ENCODE measurements at places on chromosomes 16 and 17.

DNA sequence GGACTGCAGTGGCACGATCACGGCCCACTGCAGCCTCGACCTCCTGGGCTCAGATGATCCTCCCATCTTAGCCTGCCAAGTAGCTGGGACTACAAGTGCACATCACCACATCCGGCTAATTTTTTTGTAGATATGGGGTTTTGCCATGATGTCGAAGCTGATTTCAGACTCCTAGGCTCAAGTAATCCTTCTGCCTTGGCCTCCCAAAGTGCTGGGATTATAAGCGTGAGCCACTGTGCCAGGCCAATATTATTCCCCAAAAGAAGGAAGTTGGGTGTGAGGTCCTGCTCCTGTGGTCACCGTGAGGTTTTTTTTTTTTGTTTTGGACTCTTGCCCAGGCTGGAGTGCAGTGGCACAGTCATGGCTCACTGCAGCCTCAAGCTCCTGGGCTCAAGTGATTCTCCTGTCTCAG, 1.5 kb downstream of the AMZ2 start:
- DNase-seq = no peak

DNA sequence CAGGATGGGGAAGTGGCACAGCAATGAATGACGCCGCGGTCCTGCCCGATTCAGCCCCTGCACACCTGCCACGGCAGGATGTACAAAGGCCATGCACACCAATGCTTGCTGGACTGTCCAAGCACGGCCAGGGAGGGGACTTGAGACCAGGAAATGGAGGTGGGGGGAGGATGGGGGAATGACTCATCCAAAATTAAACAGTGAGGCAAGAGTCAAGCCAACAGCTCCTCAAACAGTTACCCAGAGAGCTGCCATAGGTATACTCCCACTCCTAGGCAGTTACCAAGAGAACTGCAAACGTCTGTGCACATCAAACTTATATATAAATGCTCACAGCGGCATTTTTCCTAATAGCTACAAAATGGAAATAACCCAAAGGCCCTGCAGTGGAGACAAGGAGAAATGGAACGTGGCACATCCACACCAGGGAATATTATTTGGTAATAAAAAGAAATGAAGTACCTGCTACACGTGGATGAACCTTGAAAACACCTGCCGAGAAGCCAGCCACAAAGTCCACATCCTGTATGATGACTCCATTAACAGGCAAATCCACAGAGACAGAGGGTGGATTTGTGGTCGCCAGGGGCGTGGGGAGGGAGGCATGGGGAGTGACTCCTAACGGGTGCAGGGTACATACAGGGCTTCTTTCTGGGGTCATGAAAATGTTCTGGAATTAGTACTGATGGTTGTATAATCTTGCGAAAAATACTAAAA, 54.1 kb downstream of the VAC14 start:
- DNase-seq = no peak

GRCh38 chr17:17890773-17891759, 54.3 kb upstream of the SREBF1 start:
- DNase-seq = no peak

DNA sequence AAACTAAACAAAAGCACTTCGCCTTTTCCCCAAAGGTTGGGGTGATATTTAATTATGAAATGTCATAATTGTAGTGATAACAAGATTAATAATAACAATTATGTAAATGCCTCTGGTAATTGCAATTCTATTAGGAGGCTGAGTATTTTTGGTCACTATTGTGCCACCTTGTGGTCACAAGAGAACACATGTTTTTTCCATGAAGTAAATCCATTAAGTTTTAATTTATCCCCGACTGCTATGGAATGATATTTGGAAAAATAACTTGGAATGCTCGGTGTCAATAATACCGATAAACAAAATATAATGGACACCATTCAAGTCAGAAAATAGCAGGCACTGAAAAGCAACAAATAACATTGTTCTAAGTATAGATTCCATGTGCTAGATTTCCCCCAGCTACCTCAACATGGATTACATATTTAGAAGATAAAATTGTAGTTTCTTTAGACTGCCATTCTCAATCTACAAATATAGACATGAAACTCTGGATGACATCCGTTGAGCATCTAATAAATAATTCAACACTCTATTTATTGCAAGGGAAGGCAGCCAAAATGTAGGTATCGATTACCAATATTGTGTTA, 25.0 kb upstream of the KCNJ2 start:
- peak; percentile 9 for DNase-seq

- DNase-seq = no peak
Measured at GRCh38 chr17:15782866-15783265, 50.8 kb downstream of the TBC1D26 start.

GRCh38 chr16:10121897-10122425, 60.3 kb downstream of the GRIN2A start:
- DNase-seq = no peak

DNA sequence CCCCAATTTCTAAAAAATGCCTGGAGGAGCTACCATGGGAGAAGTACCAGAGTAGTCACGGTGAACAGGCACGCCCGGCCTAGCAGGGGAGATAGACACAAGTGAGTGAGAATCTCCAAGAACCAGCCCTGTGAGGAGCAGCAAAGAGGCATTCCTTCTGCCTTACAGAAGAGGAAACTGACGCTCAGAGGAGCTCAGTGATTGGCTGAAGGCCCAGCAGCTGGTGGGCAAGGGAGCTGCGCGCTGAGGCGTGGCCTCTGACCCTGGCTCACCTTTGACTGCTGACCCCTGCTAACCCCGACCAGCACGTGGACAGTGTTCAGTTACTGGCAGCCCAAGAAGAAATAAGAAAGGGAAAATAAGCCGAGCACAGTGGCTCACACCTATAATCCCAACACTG, 1.8 kb downstream of the C16orf96 start:
- DNase-seq = no peak

DNA sequence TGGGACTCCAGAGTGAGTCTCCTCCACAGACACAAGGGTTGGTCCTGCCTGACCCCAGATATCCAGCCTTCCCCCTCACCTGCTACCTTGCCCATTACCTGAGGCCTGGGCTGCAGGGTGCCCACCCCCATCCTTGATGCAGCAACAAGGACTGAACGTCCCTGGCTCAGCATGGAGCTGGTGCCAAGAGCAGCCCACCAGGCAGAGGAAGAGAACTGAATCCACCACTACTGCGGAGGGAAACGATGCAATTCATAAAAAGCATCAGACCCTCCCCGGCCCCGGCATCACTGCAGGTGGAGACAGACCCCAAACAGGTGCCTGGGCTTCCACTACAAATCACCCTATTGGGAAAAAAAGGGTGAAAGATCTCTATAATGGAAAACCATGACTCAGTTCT, 131.0 kb upstream of the TNRC6C start:
- no peak for DNase-seq

- DNase-seq = no peak
Measured at GRCh38 chr17:55124730-55125360, 139.9 kb upstream of the HLF start.

DNA sequence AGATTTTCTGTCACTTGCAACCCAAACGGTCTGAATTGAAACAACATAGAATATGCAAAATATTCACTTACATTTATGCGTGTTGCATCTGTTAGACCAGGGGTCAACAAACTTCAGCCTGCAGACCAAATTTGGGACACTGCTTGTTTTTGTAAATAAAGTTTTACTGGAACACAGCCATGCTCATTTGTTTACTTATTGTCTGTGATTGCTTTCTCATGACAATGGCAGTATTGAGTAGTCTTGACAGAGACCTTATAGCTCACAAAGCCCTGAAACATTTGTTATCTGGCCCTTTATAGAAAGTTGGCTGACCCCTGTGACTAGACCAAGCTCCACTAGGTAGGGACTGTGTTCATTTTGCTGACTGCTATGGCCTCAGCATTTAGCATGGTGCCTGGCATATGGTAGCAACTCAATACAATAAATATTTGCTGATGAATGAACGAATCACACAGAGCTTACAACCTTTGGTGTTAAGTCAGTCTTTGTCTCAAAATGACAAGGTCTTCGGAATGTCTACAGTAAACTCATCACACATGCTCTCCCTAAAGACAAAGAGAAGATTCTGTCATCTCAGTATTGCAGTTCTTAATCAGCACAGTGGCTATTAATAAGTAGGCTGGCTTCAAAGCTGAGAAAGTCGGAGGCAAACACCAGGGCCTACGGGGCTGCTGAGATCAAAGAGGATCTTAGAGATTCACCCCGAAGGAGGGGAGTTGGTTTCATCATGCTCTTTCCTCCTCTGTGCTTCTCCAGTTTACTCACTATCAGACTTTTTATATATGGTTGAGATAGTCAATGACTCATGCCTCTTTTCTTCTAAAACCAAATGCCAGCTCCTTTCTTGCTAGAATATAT, 95.2 kb upstream of the AXIN2 start:
- no peak for DNase-seq

DNA sequence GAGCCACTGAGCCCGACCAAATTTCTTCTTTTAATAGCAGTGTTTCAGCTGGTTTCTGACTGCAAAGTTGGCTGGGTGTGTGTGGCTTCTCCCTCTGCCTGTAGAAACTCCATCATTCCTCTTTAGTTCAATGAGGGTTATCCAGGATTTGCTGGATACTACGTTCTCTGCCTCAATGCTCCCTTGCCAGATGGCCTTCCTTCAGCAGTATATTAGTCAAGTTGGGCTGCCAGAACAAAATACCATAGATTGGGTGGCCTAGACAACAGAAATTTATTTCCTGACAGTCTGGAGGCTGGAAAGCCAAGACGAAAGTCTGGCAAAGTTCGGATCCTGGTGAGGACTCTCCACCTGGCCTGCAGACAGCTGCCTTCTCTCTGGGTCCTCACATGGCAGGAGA, 103.7 kb downstream of the NOG start:
- no peak for DNase-seq

DNA sequence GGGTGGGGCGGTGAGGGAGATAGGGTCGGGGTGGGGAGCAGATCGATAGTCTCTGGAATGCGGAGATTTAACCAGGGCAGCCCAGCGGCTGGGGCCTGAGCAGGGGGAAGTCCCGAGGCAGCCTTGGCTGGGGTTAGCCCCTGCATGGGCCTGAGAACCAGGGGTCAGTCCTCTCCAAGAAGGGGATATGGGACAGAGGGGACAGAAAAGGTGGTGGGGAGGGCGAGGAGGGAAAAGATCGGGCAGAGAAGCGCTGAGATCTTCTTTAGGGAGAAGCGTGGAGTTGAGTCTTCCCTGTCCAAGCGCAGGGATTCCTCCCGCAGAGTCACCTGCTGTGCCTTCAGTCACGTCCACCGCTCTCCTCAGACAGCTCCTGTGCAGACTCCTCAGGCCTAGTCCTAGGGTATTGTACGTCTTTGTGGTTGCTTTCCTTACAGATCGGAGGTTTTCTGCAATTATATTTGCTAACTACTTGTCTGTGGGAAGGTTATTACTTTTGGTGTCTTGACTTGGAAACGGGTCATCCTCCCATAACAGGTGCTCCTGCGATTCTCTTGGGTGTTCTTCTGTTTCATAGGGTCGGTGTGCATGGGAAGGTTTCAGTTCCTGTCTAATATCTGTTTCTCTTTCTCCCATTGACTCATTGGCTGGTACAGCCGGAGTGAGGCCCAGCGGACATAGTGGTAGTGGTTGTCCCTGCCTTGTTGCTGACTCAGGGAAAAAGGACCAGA, 952 bp downstream of the CD300A start:
- DNase-seq = no peak

DNA sequence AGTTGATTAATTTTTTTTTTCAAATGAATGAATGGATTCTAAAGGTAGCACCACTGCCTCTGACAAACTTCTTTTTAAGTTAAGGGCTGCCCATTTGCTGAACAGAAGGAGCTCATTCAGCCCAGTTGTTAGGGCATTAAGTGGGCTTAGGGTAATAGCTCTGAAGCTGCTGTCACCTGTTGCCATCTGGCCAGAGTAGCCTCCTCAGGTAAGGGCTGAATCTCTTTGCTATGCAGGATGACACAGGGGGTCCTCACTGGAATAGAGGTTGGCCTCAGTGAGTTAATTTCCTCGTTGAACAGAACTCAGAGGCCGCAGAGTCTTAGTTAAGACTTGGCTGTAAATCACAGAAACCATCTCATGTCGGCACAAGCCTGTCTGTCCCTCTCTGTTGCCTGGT, 232.8 kb downstream of the CCDC182 start:
- no peak for DNase-seq

GRCh38 chr17:82241926-82242697, 13.3 kb downstream of the SLC16A3 start:
- DNase-seq = no peak

GRCh38 chr17:28166478-28166877, 124.0 kb downstream of the NLK start:
- DNase-seq = no peak

- no peak for DNase-seq
Measured at GRCh38 chr17:66330646-66331037, 28.2 kb downstream of the PRKCA start.

GRCh38 chr17:2965621-2966595, 97.5 kb downstream of the OR1D5 start:
- DNase-seq = no peak

- no peak for DNase-seq
Measured at GRCh38 chr17:61385577-61386236, 13.9 kb upstream of the TBX2 start.

DNA sequence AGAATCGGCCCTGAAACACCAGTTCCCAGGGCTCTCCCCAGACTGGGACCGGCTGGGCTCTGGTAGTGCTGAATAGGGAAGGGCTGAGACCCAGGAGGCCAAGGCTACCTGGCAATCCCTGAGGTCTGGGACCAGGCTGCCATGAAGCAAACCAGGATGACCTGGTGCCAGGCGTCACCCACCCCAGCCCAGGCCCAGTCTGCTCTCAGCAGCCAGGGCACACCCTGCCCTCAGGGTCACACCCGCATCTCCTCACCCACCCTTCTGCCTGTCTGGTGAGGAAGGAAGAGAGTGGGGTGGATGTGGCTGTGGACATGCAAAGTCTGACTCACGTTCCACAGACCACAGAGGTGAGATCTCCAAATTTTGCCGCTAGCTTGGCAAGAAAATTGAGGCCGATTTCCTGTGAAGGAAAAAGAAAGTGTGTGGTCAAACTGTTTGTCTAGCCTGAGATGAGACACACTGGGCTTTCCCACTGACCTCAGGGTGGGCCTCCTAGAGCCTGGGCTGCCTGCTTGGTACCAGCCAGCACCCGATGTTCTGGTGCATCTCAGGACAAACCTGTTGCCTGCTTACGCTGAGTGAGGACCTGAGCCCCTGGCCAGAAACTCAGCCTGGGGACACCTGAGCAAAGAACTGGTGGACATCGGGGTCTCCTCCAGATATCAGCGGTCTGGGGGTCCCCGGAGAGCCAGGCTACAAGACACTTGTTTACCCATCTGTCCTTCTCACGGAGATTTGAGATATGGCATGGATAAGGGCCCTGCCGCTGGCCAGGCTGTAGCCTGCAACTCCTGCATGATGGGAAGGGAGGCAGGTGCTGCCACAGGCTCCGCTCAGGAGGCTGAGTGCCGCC, 6.3 kb upstream of the RAB37 start:
- DNase-seq = no peak

DNA sequence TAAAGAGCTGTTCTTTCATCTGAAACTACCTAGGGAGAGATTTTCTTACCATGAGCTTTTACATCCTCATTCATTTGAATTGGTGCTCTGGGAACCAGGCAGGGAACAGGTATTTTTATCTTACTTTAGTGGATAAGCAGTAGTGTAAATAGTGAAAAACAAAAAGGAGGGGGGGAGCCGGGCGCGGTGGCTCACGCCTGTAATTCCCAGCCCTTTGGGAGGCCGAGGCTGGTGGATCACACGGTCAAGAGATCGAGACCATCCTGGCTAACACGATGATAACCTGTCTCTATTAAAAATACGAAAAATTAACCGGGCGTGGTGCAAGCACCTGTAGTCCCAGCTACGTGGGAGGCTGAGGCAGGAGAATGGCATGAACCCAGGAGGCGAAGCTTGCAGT, 41.0 kb downstream of the HOXB1 start:
- DNase-seq = no peak

GRCh38 chr16:8798174-8798527, 512 bp downstream of the PMM2 start:
- no peak for DNase-seq

- DNase-seq = no peak
Measured at GRCh38 chr17:45087978-45088377, 26.9 kb downstream of the NMT1 start.
